T-helper 2 cell (primary cell): ENCODE measurements at places on chromosomes 13 and 19.

- DNase-seq: no peak
These were observed 699 bp downstream of the IFNL1 start for GRCh38 chr19:39296906-39297305.

DNA sequence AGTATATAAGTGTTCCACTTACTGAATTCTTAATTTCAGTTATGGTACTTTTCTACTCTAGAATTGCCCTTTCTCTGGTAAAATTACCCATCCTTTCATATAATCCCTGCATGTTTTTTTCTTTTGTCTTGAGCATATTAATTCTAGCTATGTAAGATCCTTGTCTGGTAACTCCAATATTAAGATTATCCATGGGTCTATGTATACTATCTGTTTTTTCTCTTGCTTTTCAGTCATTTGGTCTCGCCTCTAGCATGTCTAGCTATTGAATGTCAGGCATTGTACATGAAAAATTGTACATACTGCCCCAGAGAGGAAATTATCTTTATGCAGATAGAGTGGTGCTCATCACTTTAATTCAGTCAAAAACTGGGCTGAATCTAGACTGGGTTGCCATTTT is 50.4 kb upstream of the CALM3 start:
- DNase-seq: no peak

DNA sequence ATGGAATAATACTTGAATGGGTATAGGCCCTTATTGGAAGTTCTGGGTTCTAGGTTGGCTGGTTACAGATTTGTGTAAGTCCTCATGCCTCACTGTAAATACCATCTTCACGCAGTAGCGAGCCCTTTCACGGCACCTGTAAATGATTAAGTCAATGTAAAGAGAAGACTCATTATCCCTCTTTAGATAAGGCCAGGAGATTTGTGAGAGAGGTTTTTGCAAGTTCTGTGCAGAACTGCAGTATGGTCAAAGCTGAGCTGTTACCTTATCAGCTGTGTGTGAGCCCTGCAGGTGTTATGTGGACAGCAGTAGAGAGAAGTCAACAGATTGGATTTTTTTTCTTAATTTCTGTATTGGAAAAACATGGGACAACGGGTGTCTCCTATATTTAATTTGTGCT is 141.6 kb downstream of the SHISA2 start:
- no peak for DNase-seq

DNA sequence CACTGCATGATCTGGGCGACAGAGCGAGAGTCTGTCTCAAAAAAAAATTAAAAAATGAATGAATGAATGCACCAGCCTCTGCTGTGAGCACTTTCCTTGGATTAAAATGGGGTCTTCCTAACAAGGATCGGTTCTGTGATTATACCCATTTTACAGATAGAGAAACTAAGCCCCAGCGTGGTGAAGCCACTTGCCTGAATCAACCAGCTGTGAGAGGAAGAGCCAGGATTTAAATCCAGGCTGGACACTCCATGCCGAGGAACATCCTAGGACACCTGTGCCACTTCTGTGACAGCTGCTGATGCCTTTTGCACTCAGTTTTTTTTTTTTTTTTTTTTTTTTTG is 14.1 kb downstream of the TLE5 start:
- DNase-seq: no peak

- no peak for DNase-seq
These were observed 150.7 kb downstream of the FOXO1 start for GRCh38 chr13:40515702-40516101.

DNA sequence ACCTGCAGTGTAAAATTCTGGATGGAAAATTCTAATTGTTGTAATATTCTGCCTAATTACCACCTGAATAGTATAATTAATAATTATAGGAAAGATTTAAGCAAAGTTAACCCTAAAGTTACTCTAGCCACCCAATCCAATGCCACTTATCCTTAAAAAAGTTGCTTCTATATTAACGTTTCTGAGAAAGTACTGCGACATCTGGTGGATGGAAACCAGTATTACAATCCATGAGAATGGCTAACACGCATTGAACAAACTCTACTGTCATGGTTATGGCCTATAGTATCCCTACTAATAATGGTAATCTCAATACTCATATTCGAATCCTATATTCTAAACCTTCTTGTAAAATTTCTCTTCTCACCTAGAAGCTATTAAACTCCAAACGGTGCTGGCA is 1551.8 kb downstream of the SLITRK1 start:
- no peak for DNase-seq

DNA sequence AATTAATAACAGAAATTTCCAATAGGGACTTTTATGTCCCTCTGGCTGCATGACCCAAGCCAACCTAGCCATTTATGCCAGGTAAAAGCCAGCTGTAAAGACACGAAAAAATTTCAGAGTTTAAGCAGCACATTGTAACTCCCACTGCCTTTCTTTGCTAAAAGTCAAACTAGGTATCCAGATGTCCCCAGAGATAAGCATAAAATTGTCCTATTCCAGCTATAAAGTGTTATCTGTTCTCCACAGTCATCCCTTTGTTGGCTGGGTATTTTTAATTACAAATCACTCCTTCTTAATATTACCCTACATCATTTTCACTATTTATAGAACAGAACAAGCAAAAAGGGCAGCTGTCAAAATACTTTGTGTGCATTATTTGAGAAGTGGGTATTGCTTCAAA is 3.2 kb upstream of the ZNF154 start:
- no peak for DNase-seq

GRCh38 chr13:46211116-46211482 is 629 bp upstream of the LRRC63 start:
- no peak for DNase-seq

GRCh38 chr13:41955605-41956004 is 5.3 kb downstream of the VWA8 start:
- DNase-seq: no peak

DNA sequence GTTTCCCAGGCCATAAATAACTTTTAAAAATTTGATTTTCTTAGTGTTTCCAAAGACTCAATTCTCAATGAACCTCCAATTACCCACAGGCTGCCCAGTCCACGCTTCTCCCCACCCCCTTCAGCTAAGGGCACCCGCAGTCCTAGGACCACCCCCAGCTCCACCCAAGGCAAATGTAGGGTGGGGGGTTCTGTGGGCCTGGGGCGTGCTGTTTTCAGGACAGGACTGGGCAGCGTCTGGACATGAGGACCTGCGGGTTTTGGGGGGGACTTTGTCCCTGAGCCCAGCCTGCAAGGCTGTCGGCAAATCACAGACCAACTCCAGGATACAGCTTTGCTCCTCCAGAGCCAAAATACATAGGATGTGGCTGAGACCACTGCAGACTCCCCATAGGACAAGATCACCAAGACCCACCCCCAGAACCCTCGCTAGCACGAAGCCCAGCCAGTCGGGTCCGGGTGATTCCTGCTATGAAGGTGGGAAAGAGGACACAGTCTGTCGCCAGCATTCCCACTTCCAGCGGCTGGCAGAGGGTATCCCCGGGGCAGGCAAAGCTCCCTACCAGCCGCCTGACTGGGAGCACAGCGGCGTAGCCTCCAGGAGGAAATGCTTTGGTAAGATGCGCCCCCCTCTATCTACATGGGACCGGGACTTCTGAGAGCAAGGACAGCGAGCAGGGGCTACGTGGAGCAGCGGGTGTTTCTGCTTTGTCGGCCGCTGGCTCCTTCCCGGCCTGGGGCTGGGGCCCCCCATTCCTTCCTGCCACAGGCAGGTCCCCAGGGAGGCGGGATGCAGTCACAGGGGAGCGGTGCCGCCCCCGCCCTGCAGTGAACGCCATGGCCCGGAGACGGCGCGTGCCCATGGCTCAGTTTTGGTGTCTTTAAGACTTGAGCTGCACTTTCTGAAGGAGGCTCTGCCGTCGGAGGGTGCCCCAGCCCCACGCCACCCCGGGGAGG is 1.6 kb upstream of the TIMM13 start:
- no peak for DNase-seq

DNA sequence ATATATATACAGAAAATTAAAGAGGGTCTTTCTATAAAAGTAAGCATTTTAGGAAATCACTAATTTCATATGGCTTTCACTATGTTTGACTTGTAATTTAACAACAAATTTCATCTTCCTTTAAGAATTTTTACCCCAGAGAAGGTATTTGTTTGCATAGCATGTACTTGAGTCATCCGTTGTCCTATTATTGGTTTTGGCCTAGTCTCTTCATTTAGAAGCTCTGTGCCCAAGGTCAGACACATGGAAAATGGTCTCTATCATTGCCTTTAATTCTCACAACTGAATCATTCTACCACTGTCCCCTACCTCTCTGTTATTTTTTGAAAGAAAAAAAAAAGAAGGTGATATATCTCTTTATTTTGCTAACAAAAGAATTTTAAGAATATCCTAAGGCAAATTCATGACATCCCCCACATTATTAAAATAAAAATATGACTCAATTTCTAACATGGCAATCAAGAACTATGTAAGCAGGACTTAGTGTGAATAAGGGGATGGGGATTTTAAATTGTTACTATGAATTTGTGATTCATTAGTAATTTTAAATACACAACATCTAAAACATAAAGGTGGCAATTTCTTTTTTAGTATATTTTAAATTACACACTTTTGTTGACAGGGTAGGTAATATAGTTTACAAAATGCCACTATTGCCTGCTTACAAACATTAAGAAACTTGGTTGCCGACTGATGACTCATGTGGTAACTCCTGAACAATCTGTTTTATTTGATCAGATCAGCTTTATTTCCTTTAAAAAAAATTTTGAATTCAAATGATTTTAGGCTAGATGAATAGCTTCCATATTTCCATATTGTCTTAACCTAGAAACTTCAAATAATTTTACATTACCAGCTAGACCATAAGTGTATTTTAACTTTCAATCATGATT is 13.9 kb downstream of the SLITRK5 start:
- DNase-seq: no peak

- DNase-seq: peak; percentile 81
These were observed 91.6 kb downstream of the GNG7 start for GRCh38 chr19:2610637-2611482.

- DNase-seq: no peak
These were observed 5.8 kb upstream of the ERCC2 start for GRCh38 chr19:45376045-45376724.

- DNase-seq: no peak
These were observed 208.7 kb upstream of the OBI1 start for GRCh38 chr13:78867655-78868054.

- DNase-seq: peak; percentile 57
These were observed 2.6 kb upstream of the KLK15 start for GRCh38 chr19:50835785-50836542.

- no peak for DNase-seq
These were observed 1032.2 kb upstream of the SLC10A2 start for GRCh38 chr13:104098421-104098820.

DNA sequence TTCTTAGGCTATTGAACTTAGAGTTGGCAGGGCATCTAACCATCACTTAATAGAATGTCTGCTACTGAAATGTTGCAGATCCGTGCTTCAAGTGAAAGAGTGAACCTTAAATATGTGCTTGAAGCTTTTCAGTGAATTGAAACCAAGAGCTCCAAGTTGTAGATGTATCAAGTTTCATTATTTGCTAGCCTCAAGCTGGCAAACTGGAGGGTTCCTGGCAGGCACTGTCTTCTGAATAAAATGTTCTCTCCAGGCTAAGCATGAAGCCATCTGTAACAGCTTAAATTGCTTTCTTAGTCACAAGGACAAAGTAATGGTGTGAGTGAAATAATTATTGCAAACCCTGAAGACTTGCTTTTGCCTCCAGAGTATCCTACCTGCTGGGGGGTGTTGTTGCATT is 415.0 kb upstream of the SPRY2 start:
- DNase-seq: no peak

GRCh38 chr19:17036640-17037039 is 10.0 kb upstream of the CPAMD8 start:
- DNase-seq: no peak

- no peak for DNase-seq
These were observed 36.8 kb downstream of the MIPEP start for GRCh38 chr13:23852351-23852750.

DNA sequence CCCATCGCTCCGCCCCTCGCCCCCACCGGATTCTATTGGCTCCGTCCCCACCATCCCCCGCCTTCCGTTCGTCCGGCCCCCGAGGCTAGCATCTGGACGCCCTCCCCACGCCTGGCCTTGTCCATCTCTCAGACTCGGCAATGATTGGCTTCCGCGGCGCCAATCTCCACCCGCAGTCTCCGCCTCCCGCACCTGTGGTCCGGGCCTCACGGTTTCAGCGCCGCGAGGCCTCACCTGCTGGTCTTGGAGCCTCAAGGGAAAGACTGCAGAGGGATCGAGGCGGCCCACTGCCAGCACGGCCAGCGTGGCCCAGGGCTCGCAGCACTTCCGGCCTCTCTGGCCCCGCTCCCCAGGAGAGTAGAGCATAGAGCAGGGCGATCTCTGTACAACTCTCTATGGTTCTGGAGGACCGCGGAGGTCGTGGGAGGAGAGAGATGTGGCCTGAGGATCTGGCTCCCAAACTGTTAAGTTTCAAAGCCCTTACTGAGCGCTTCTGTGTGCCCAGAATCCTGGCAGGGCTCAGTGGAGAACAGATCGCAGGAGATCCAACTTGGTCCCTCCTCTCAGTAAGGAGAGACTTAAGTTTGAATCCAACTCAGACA is at the start of gene ERCC1:
ERCC1 (minus strand) TSS at position 329 of the 602 bp plus-strand sequence. CDS start 543 bp downstream, outside the sequence.
- peak; percentile 65 for DNase-seq

DNA sequence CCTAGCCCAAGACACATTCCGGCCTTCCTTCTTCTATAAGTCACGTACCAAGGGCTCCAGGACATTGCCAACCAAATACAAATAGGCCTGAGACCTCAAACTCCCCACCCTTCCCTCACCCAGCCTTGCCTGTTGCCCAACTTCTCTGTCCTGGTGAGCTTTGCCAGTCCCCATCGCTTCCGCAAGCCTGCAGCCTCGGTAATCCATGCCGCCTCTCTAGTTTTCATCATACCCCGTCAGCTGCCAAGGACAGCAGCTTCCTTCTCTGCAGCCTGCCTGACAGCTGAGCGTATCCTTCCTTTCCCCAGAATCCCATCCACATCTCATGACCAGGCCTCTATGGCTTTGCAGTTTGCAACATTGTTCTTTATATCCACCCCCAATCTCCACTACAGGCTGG is 36.6 kb upstream of the POMP start:
- DNase-seq: no peak

- no peak for DNase-seq
These were observed 1.6 kb downstream of the DCLK1 start for GRCh38 chr13:36129539-36129938.

- DNase-seq: no peak
These were observed 30.1 kb downstream of the ZAR1L start for GRCh38 chr13:32284927-32285632.

- no peak for DNase-seq
These were observed 53.0 kb downstream of the CHST8 start for GRCh38 chr19:33674626-33675367.

DNA sequence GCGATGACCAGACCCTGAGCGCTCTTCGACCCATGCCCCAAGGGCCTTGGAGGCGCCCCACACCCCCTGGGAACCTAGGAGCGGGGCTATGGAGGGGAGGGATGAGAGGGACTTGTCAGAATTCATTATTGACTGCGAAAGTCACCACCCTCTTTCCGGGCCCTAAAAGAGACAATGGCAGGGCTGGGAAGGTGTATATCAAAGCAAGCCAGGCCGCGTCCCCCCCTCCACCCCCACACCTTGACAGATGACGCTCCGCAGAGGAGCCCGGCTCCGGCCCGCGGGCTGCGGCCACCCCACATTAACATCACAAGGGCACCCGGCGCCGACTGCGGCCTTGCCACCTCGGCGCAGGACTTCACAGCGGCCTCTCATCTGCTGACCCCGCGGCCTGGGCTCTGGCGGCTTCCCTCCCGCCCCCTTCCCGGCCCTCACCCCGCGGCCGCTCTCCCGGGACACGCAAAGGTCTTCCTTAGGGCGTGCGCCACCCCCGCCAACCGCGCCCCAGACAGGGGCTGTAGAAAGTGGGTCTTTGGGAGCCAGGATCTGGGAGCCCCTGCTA is 2.4 kb downstream of the CDX2 start:
- DNase-seq: no peak

GRCh38 chr13:66837246-66837645 is 392.9 kb downstream of the PCDH9 start:
- DNase-seq: no peak
